Mesothelial cell of epicardium (in vitro differentiated cells): ENCODE measurements at places on chromosomes 4 and X. TPM values are rescaled to one million over a fixed set of nuclear protein-coding genes. Genes with fewer than 3 reads are reported as not detected.
A peak's percentile ranks its signal among the peaks of the same experiment; 100 is the strongest.

DNA sequence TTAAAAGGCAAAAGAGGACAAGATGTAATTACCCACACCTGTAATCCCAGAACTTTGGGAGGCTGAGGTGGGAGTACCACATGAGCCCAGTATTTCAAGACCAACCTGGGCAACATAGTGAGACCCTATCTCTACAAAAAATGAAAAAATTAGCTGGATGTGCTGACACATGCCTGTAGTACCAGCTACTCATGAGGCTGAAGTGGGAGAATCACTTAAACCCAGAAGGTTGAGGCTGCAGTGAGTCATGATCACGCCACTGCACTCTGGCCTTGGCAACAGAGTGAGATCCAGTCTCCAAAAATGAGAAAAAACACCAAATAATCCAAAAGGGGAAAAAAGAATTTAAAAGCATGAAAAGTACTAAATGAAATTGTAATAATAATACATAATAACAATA is 30.8 kb downstream of the NR0B1 start:
- peaks cover 7% of the 10 kb centered on the region for H3K4me1 ChIP-seq
- H3K36me3 ChIP-seq = no peaks in the 10 kb centered on the region
- no peak overlapping the region for H3K4me3 ChIP-seq
- no peak overlapping the region for H3K27ac ChIP-seq

GRCh38 chrX:75421688-75422230 is 101.1 kb downstream of the ZDHHC15 start:
- no peaks in the 10 kb centered on the region for H3K27me3 ChIP-seq
- H3K4me1 ChIP-seq = no peaks in the 10 kb centered on the region
- H3K4me3 ChIP-seq = no peak overlapping the region
- no peak for DNase-seq
- H3K36me3 ChIP-seq = peaks cover 5% of the 10 kb centered on the region

DNA sequence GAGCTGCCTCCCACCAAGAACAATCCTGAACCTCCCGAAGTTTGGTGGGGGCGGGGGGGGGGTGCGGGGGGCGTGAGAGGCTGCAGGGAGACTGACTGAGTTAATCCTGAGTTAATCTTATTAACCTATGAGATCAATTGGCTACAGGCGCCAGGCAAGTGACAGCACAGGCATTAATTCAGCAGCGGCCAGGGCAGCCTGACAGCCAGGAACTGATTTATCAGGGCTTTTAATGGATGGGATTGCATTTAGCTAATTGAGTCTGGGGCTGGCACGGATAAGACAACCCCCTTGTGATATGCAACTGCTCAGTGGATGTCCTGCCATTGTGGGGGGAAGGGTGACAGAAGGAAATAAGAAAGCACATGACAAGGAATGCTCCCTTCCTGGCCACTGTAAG is 16.3 kb downstream of the RTL5 start:
- peak overlapping the region; percentile 86 for H3K27ac ChIP-seq
- DNase-seq = no peak
- H3K4me1 ChIP-seq = peaks cover 31% of the 10 kb centered on the region
- H3K4me3 ChIP-seq = no peak overlapping the region
- peaks cover 3% of the 10 kb centered on the region for H3K36me3 ChIP-seq

GRCh38 chrX:39688576-39689375 is 409.0 kb downstream of the BCOR start:
- H3K27me3 ChIP-seq = no peaks in the 10 kb centered on the region
- DNase-seq = peak; percentile 66
- H3K36me3 ChIP-seq = no peaks in the 10 kb centered on the region
- H3K4me1 ChIP-seq = peaks cover 21% of the 10 kb centered on the region
- no peak overlapping the region for H3K27ac ChIP-seq
- peak overlapping the region; percentile 51 for H3K4me3 ChIP-seq

DNA sequence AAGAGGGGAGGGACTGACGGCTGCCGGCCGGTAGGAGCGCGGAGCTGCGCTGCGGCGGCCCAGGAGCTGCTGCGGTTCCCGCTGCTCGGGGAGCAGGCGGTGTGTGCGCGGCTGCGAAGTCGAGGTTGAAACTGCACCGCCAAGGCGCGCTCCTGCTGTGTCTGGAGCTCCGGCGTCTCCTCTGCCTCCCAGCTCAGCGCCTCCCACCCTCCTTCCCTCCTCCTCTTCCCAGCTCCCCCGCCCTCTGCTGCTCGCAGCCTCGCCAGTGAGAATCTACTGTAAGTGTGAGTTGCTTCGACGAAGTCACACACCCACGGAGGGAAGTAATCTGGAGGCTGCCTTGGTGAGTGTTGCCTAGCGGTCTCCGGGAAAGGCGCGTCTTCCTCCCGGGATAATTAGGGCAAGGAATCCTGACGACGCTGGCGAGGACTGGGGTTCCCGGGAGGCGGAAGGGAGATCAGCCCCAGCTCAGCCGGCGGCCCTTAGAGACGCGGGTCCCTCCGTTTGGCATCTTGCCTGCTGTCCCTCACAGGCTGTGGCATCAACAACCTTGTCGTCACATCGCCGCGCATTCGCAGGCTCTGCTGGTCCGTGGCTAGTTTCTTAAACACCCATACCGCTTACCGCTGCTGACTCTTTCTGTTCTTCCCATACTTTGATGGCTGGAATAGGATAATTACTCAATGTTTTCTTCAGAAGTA is at the start of gene EPHA5:
Gene EPHA5, minus strand, starts transcription at position 159 of the 701 bp plus-strand sequence. CDS start 747 bp downstream, outside the sequence.
- peak; percentile 59 for DNase-seq
- no peaks in the 10 kb centered on the region for H3K36me3 ChIP-seq
- peaks cover 87% of the 10 kb centered on the region for H3K27me3 ChIP-seq
- H3K27ac ChIP-seq = peak within 1 kb of the TSS; percentile 31
- peaks cover 25% of the 10 kb centered on the region for H3K4me1 ChIP-seq

- H3K4me3 ChIP-seq = no peak overlapping the region
- H3K27ac ChIP-seq = no peak overlapping the region
- no peak for DNase-seq
- peaks cover 7% of the 10 kb centered on the region for H3K36me3 ChIP-seq
- no peaks in the 10 kb centered on the region for H3K27me3 ChIP-seq
Measured at GRCh38 chr4:88489100-88489761, 32.3 kb downstream of the HERC5 start.

DNA sequence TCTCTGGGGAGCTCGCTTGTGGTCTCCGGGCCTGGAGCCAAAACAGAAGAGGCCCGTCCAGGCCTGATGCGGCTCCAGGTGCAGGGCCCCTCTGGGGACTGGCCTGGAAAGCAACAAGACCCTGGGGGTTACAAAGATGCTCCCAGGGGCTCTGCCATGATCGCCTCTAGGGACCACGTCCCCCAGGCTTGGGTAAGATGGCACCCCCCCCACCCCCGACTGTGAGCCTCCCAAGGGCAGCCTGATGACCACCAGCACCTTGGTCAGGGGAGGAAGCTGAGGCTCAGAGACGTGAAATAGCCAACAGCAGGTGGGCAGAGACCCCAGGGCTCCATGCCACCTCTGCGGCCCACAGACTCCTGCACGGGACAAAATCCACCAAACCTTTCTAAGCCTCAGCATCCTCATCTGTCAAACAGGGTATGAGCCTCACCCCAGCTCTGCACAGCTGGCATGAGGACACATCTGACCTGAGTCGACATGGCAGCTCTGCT is 25.4 kb downstream of the C4orf50 start:
- no peaks in the 10 kb centered on the region for H3K4me1 ChIP-seq
- no peak overlapping the region for H3K27ac ChIP-seq
- no peak for DNase-seq
- H3K36me3 ChIP-seq = no peaks in the 10 kb centered on the region

The SYP gene
- 0.27 to 0.33 TPM (median 0.32 TPM) in 3 replicates for total RNA-seq

The AMER1 gene
- 15.0 to 15.8 TPM (median 15.8 TPM) in 3 replicates for total RNA-seq

The PRKX gene
- total RNA-seq = 57.3 to 59.3 TPM (median 58.8 TPM) in 3 replicates

The TLR2 gene
- 2.4 to 3.0 TPM (median 2.9 TPM) in 3 replicates for total RNA-seq

The FGF5 gene
- total RNA-seq = 0.07 to 0.09 TPM (median 0.07 TPM) in 3 replicates

The F11 gene
- 0.11 TPM in 1 of 3 replicates, not detected in the others for total RNA-seq
